ENCODE measurements at places on chromosomes 13 and 19.
A peak's percentile ranks its signal among the peaks of the same experiment; 100 is the strongest.

DNA sequence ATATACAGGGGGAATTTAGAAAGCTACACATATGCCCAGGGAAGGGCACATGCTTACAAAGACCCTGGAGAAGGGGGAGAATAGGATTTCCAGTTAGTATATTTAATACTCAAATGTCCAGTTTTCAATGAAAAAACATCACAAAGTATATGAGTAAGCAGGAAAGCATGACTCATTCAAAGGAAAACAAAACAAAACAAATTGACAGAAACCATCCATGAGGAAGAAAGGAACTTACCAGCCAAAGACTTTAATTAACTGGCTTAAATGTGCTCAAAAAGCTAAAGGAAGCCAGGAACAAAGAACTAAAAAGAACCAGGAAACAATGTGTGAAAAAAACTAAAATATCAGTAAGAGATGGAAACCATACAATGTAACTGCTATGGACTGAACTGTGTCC is 716.2 kb upstream of the ARGLU1 start:
- DNase-seq: no peak

GRCh38 chr13:31090961-31091624 is 70.6 kb downstream of the HSPH1 start:
- no peak for DNase-seq

- DNase-seq: no peak
Observed at GRCh38 chr19:14514215-14514863, 3.9 kb downstream of the DNAJB1 start.

DNA sequence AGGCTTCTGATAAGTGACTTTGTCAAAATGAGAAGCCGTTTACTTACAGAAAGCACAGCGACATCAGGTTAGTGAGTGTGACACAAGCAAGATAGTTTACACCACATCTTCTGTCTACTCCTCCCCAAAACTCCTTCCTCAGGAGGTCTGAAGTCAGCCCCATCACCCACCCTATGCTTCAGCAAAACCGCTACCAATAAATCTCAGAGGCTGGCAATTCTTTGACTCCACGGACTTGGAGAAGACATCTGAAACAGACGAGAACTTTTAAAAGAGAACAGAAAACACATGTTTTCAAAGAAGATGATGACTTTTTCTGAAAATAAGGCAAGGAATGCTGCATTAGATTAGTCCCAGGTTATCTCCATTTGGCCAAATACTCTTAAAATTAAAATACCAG is 261.1 kb downstream of the TBC1D4 start:
- no peak for DNase-seq

- no peak for DNase-seq
Observed at GRCh38 chr13:33303855-33304597, 18.5 kb upstream of the STARD13 start.

GRCh38 chr19:5022066-5022860 is 53.4 kb downstream of the KDM4B start:
- no peak for DNase-seq

- DNase-seq: no peak
Observed at GRCh38 chr19:16829822-16830289, 658 bp downstream of the SIN3B start.

DNA sequence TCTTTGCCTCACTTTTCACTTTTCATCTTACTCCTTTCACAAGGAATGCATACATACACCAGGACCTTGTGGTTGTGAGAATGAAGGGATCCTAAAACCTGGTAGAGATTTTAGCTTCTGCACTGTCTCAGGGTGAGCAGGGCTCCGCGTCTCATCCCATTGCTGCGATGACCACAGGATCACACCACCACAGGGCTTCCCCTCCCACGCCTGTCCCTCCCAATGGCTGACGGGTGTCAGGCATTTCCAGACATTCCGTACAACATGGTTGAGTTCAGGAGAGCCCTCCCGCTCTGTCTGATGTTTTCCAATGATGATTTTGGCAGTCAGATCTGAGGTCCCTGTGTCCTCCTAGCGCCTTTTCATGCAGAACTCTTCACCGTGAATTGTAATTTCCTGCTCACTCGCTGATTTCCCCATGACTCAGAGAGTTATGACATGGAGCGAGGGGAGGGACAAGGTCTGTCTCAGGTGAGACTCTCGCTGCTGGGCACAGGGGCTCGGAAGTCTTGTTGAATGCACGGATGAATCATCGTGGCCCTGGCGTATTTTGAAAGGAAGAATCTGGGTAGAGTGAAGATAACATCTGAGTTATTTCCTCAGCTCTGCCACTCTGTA is 102.8 kb downstream of the TEX29 start:
- DNase-seq: no peak

GRCh38 chr19:13002166-13002898 is 7.1 kb downstream of the NFIX start:
- no peak for DNase-seq

- no peak for DNase-seq
Observed at GRCh38 chr19:1226522-1227303, 11.1 kb downstream of the CBARP start.

- no peak for DNase-seq
Observed at GRCh38 chr13:106385654-106386053, 149.8 kb downstream of the EFNB2 start.

- DNase-seq: no peak
Observed at GRCh38 chr19:46756544-46756888, 10.3 kb upstream of the STRN4 start.

DNA sequence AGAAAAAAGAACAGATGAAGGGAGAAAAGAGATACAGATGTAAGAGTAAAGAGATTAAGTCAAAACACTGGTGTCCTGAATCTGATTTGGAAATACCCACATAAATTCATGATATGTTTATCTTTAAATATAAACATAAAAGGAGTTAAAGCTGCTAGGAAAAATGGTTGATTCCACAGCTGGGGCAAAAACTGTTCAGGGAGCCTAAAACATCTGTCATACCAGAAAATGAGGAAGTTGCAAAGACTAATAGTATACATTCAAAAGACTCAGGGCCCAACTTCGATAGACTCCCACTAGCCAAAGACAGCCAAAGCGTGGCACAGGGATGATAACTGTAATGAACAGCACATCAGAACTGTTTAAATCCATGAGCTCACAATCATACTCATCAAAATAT is 62.0 kb downstream of the ABCC4 start:
- DNase-seq: no peak

DNA sequence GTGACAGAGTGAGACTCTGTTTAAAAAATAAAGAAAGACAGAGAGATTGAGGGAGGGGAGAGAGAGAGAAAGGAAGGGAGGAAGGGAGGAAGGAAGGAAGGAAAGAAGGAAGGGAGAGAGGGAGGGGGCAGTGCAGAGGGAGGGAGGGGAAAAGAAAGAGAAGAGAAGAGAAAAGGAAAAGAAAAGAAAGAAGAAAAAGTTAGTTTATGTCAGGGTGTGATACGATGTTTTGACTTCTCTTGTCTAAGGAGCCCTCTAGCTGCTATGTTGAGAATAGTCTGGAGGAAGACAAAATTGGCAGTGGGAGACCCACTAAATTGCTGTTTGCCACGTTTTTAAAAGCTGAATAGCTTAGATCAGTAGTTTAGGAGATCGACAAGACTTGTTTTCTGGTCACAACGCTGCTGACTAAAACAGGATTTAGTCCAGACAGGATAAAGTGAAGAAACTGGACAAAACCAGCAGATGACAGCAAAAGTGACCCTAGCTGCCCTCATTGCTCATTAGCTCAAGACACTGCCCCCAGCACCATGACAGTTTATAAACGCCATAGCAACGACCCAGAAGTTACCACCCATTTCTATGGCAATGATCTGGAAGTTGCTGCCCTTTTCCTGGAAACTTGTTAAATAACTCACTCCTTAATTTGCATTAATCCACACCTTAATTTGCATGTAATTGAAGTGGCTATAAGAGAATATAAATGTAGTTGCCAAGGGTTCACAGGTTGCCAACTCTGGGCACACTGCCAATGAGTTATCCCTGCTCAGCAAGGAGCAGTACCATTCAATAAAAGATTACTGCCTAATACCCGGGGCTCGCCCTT is 11.1 kb downstream of the TEX101 start:
- peak; percentile 17 for DNase-seq

DNA sequence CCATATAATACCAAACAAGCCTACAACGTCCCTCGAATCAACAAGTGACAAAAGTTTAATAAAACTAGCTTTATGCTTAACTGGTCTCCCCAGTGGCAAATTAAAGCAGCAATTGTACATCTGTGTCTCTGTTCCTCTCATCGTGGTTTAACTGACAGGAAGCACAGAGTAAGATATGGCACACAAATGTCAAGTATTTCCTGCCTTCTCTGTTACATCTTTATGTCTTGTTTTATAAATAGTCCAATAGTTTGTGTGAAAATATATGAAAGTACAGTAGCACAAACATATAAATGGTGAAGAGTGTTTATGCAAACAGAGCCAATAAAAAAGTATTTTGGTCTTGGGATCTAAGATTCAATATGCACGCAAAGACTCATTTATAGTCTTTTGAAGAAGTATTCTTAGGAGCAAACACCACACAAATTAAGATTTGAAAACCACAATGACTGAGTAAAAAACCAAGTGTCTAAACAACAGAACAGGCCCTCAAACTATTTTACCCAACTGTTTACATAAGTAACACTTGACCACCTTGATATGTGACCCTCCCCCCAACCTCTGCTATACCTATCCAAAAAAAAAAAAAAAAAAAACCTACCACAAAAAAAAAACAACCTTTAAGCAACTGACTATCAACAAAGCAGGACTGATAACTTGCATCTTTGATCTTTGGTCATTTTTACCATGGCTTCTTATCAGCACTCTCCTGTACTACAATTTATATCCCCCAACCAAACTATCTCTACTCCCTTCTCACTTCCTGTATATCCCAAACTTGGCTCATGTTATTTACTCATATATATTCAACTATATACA is 14.0 kb downstream of the ELF1 start:
- peak; percentile 93 for DNase-seq

DNA sequence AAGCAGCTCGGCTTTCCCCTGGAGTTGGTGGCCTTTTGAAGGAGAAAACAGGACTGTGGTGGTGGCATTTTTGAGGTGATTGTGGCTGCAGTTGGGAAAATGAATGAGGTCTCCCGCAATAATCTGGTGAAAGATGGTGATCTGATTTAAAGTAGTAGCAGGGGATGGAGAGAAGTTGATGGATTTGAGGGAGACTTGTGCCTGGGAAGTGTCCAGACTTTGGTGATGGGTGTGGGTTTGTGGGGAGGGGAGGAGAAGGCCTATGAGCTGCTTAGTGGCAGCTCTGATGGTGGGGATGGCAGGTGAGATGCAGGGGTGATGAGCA is 4.0 kb upstream of the EPN1 start:
- no peak for DNase-seq

DNA sequence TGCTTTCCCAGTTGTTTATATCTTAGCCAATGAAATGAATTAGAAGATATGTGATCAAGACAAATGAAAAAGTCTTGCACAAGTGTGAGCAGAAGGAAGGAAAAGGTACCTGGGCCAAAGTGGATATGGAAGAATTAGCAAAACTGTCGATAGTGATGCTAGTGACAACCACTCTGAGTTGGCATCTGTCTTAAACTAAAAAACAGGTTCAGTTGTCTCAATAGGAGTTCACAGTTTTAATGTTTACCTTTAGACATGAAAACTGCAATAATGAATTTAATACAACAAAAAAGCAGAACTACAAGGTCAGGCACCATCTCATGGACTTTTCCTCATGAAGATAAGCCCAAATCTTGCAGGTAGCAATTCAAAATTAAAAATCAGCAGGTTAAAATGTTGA is 688.5 kb downstream of the EFNB2 start:
- no peak for DNase-seq

DNA sequence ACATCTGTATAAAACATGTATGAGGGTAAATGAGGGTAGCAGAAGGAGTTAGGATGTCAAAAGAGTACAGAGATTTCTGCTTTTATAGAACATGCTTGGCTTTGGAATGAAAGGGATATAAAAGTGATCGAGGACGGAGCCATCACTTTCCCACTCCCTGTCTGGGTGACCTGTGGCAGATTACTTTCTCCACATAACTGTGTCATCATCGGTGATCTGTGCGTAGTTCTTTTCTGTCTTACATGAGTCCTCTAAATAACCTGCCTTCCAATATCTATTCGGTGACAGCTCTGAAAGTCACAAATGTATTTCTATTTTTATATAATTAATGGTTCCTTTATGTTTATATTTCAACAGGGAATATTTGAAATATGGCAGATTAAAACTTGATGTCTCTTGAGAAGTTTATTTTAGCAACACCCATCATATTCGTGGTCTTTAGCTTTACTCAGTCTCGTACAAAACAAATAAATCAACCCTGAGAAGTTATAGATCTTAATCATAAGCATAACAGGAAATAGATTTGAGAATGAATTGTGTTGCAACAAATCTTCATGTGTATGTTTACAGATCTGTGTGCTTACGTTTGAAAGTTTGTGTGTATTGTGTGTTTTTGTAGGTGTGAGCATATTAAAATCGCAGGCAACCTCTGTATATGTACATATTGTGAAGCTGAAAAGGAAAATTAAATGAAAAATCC is 1094.3 kb downstream of the EFNB2 start:
- no peak for DNase-seq

GRCh38 chr19:45636902-45637301 is 2.3 kb downstream of the EML2 start:
- no peak for DNase-seq

DNA sequence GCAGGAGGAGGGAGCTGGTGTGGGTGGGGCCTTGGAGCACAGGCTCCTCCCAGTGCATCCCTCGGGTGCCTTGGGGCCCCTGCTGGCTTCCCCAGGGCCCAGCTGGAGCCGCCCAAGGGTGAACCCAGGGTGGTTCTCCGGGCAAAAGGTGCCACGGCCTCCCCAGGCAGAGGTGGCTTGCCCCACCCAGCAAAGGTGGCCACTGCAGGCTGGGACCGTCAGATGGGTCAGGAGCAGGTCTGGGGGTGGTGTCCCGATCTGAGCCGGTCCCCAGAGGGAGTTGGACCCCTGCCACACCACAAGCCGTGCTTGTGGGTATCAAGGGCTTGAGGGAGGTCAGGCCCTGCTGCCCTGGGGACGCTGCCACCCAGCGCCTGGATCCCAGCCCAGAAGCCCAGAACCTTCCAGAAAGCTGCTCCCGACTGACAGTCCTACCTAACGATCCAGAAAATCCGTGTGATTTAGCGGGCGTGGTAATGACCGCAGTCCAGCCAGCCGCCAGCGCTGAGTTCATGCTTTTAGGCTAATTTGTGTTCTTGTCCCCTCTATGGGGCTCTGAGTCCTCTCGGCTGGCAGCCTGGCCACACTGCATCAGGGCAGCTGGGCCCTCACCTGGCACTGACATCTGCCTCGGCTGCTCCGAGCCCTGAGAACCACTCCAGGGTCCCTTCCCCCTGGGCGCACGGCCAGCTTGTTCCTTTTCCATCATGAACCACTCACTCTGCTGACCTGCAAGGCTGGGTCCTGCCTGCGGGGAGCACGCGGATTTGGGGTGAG is 5.0 kb upstream of the GRIN3B start:
- DNase-seq: no peak

DNA sequence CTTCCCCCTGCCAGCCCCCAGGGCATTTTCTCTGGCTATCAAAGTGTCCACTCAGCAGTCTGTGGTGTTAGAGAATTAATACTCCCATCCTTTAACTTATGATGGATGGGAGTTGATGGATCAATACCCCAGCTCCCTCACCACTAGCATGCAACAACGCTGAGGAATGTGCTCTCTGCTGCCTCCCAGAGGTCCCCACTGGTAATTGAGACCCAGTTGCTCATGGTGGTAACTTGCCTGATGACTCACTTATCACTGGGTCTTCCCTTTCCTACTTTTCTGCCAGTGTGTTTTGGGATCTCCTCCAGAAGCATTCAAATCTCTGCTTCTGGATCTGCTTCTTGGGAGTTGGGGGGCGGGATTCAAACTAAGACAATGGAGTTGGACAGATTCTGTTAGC is 20.3 kb upstream of the CACNA1A start:
- no peak for DNase-seq
